ENCODE measurements at places on chromosomes 16 and 17.

- peak; percentile 58 for DNase-seq
These were observed 2.4 kb upstream of the ITGAL start for GRCh38 chr16:30470170-30470512.

DNA sequence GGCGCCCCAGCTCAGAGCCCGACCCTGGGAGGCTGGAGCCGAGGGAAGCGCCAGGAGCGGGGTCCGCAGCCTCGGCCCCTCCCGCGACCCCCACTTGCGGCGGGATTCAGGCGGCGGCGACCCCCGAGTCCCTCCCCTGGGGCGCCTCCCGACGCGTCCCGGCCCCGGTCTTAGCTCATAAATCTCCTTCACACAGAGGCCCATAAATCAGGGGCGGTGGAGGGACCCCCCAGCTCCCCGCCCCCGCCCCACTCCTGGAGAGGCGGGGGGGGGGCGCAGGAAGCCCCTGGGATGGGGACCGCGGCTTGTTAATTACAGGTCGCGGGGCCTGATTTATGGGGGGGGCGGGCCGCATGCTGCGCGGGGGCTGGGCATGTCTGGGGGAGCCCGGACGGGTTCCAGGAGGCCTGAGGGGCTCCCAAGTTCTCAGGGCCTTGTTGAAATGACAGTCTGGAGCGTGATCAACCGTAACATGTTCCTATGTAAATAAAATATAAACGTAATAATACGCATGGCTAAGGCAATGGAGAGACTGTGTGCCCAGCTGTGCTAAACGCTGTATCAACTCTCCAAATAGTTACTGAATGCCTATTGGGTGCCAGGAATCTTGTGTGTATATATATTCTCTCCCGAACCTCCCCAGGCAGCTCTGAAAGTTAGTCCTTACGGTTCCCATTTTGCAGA, 10.0 kb upstream of the BHLHA9 start:
- no peak for DNase-seq

DNA sequence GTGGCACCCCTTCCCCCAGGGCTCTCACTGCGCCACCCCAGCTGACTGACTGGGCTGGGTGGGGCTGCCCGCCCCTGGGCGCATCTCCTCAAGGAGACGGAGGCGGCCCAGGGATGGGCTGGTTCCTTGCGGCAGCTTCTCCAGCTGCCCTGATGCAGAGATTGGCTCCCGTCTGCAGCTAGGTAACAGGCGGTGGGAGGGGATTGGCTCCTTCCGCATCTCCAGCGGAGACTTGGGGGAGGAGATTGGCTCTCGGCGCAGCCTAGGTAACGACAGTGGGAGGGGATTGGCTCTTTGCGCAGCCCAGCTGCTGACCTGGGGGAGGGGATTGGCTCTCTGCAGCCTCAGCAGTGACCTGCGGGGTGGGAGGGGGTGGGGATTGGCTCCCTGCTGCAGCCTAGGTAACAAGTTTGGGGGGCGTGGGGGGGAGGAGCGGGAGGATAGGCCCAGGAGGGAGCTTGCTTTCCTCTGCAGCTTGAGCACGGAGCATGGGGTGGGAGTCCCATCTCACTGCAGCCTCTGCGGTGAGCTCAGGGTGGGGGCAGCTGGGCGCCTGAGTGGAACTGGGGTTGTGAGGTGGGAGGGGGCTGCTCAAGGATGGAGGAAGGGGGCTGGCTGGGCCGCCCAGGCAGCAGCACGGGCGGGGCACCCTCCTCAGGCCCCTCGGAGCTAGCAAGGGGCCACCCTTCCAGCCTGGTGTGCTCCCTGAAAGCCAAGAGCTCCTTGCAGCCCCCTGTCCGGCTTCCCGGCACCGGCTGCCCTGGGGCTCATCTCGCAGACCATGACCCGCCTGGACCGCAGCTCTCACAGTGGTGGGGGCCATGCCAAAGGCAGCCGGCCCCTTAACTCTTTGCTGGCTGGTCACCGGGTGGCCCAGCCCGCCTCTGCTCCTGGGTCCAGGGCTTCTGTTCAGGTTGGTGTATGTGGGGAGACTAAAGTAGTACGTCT, 6.4 kb downstream of the NFE2L1 start:
- no peak for DNase-seq

- DNase-seq: no peak
These were observed at the start of gene NME4 for GRCh38 chr16:397135-397661. Gene NME4, plus strand, starts transcription at chr16:397199. Its CDS starts 24 bp downstream, at chr16:397223.

DNA sequence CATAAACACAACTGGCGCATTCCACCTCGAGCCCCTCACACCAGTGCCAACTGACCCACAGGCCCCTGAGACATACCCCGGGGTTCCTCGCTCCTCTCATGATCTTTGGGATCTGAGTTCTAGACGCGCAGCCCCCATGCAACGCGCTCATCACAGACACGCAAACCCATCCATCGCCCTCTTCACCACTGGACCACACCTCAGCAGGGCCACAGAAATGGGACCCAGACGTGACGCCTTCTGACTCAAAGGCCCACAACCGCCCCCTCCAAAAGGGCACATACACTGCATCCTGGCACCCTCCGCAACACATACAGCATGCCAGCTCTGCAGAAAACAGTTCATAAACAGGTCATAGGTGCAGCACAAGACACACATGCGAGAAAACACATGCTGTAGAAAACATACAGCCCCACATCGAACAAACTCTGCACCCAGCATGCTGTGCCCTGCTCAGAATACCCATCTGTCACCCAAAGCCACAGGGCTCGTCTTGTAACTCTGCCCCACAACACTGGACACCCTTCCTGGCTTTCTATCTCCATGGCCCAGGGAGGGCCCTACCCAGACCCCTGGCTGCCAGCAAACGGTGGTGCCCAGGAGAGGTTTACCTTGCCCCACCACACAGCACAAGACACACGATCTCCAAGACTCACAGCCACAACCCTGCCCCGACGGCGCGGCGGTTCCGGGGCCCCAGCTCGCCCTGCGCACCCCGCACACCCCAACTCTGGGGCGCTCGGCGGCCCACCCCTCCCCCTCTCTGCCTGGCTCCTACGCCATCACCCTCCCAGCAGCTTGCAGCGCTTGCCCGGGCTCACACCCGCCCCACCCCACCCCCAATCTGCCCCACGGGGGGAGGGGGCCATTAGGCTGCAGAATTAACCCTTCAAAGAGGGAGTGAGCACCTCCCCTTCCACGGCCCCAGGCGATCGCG, 887 bp downstream of the ZBTB4 start:
- peak; percentile 58 for DNase-seq

DNA sequence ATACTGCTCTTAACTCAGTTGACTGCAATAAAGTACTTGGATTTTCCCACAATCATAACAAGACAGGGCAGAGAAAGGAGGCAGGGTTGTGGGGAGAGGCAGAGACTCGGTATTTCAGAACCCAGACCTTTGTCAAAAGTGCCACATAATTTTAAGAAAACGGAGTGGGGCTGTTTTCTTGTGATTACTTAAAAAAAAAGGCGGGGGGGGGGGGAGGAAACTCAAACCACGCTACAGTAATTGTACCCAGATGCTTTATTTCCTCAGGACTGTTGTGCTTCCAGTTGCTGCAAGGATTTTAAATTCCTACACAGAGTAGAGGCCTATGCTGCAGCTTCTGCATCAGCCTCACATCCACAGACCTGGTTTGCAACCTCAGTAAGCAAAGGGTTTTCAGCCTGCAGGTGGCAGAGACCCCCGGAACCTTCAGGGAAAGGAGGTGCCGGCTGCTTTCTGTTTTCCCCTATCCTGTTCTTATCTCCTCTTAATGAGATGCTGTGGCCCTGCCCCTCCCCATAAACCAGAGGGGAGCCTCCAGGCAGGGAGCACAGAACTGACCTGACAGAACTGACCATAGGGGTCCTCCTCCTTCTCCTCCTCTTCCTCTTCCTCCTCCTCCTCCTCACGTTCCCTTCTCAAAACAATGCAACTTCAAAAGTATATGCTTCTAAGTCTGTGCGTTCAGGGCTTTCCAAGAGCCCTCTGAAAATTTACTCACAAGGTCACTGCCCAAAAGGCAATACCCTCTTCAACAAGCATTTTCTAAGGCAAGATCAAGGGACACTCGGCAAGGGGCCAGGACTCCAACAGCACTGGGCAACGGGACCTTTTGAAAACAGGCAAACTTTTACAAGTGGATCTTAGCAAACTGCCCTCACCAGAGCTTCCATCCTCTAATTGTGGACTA, 7.5 kb downstream of the AXIN2 start:
- peak; percentile 52 for DNase-seq

- peak; percentile 88 for DNase-seq
These were observed 2.4 kb downstream of the SKAP1 start for GRCh38 chr17:48427598-48427997.

DNA sequence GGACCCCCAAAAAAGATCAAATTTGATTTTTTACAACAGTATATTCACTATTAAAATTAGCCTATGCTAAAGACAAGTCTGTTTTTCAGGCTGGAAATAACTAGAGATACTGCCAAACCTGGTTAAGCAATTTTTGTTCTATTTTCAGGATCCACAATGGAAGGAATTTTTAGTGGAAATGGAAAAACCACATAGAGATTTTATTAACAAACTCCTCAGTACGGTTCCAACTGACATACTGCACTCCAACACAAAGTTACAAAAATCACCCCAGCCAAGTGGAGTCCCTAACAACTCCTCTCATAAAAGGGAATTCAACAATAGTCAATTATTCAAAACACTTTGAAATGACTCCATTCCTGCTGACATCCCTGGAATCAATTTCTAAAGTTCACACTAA, 101.6 kb upstream of the TOB1 start:
- DNase-seq: no peak

GRCh38 chr17:8189041-8189710, 804 bp downstream of the BORCS6 start:
- DNase-seq: no peak

- peak; percentile 64 for DNase-seq
These were observed 7.4 kb downstream of the CTNS start for GRCh38 chr17:3643889-3644349.

GRCh38 chr16:72848759-72849664, 198.9 kb downstream of the ZFHX3 start:
- DNase-seq: no peak

DNA sequence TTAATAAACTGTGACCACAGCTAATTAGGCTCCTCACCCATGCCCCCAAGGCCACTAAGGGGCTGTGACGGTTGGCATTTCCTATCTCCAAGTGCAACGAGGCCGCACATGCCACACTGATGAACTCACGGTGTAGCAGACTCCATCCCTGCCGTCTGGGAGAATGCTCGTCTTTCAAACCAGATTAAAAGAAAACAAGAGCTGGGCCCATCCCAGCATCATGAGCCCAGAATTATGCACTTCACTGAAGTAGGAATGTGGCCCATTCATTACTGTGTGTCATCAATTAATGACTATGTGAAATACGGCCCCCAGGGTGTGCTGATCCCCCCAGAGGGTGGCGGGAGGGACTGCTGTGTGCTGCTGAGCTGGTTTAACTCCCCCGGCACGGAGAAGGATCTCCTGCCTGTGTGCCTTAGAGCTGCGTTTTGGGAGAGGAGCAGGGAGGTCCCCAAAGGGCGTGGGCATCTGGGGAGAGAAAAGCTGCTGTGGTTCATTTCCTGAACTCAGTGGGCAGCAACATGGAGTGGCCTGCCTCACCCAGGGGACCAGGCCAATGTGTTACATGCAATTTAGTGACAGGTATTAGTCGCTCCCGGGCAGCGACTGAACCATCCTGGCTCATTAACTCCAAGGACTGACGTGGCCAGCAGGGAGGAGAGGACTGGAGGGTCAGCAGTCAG, 194.5 kb downstream of the FOXL1 start:
- no peak for DNase-seq

Measured in activated CD4-positive, alpha-beta T cell treated with anti-CD3 and anti-CD28 coated beads, Interleukin-2, Interleukin-6, amounts not matched to agents 100 ng/mL and 50 ng/mL, durations not matched to agents 16 hours and 8 hours (primary cell).